ENCODE measurements at places on chromosomes 4 and X.

DNA sequence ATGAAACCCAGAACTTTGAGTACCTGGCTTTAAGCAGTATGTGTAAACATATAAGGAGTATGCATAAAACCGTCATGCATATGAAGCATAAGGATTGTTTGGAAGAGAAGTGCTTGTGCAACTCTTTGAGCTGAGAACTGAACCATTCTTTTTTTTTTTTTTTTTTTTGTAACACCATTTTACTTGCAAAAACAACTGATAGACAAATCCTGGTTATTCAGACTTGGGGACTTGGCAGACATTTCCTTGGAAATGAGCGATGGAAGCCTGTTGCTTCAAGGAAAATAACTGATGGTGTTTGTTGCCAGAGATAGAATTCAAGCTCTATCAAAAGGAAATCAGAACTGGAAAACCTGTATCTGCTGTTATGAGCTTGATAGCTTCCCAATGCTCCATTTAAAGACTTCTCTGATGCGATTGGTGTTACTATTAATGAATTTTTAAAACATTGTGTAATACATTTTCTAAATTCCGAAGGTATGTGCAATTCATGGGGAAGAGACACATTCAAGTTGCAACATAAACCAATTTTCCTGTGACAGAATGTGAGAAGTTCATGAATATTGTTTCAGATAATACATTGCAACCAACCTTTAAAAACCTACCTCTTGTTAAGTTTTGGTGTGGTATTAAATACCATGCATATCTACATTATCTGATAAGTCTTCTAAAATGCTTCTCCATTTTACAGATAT is 47.0 kb upstream of the FAT1 start:
- no peak for DNase-seq

DNA sequence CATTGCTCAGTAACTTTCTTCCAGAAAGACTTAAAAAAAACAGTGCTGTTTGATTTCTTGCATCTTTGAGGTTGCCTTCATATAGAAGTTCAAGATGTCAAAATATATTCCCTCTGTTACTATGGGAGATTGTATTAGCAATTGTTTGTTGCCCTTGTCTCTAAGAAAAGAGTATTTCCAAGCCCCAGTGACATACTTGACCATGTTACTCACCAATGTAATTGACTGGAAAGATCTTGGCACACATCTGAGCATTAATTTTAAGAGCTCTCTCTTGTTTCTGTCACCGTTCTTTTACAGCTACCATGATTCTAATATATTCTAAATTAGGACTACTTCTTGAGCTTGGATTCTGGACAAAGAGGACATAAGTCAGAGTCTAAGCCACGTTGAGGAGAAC is 902.7 kb upstream of the EPHA5 start:
- DNase-seq, result no peak

DNA sequence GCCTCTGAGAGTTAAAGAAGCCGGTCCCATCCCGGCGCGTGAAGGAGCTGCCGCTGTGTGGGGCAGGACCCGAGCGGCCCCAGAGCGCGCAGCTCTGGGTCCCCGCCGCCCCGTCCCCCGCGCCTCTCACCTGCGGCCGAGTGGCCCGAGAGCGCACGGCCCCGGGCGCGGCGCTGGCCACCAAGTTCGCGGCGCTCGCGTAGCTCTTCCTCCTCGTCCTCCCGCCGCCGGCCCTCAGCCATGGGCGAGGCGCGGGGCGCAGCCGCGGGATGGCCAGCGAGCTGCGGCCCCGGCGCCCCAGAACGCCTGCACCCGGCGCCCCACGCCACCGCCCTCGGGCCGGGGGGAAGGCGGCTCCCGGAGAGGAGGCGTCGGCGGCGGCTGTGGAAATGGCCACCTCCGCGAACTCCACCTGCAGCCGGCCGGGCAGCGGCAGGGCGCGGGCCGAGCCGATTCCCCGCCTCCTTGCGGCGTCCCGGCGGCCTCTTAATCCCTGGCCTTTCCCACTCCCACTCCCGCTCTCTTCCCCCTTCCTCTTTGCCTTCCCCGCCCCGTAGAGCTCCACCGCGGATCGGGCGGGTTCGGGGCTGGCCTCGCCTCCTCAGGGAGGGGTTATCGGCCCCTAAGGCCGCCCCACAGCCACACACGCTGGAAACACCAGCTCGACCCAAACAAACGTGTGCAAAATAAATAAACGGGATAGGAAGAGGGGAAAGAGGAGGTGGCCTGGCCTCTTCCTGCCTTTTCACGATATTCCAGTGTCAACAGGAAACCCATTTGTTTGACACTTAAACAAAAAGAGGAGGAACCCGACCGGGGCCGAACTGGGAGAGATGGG is at the start of gene SH3D19:
SH3D19 (minus strand) TSS at position 495 of the 838 bp plus-strand sequence; CDS start at position 242, 253 bp downstream.
- DNase-seq, result no peak

GRCh38 chr4:10664408-10664807 is 20.2 kb downstream of the CLNK start:
- DNase-seq, result no peak

GRCh38 chr4:185016946-185017758 is 1.1 kb upstream of the HELT start:
- DNase-seq, result no peak

DNA sequence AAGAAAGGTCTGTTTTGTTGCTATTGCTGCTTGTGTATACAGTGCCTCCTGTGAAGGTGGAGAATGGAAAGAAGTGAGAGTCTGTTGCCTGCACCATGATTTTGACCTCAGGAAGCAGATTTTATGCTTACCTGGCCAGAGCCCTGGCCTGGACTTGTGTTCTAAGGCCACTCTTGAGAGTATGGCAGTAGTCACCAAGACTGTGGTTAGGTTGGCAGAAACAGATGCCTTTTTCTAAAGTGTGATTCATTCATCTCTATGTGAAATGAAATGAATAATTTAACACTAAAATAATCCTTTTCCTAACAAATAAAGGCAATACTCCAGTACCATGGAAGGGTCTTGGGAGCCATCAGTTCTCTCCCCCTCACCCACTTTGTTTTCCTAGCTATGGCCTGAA is 161.8 kb downstream of the DCLK2 start:
- no peak for DNase-seq

GRCh38 chrX:22310779-22311178 is 38.1 kb downstream of the CBLL2 start:
- no peak for DNase-seq

- no peak for DNase-seq
Measured at GRCh38 chrX:78658845-78659744, at the start of gene RTL3. Gene RTL3 (minus strand): TSS chrX:78659328. CDS start chrX:78658420, 908 bp downstream.

DNA sequence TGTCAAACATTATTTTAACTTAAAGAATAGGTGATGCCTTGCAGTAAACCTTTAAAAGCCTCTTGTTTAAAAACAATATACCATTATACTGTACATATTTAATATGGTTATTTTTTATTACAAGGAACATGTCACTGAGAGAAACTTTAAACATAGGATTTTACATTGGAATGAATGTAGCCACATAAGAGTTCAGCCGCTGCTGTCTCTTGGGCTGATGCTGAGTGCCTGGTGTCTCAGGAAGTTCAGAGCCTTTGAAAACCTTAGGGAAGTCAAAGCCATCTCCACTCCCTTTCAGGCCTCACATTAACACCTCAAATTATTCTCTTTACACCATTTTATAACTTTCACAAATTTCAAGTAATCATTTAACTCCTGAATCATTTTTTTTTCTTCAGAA is 93.5 kb upstream of the DKK2 start:
- DNase-seq, result no peak

DNA sequence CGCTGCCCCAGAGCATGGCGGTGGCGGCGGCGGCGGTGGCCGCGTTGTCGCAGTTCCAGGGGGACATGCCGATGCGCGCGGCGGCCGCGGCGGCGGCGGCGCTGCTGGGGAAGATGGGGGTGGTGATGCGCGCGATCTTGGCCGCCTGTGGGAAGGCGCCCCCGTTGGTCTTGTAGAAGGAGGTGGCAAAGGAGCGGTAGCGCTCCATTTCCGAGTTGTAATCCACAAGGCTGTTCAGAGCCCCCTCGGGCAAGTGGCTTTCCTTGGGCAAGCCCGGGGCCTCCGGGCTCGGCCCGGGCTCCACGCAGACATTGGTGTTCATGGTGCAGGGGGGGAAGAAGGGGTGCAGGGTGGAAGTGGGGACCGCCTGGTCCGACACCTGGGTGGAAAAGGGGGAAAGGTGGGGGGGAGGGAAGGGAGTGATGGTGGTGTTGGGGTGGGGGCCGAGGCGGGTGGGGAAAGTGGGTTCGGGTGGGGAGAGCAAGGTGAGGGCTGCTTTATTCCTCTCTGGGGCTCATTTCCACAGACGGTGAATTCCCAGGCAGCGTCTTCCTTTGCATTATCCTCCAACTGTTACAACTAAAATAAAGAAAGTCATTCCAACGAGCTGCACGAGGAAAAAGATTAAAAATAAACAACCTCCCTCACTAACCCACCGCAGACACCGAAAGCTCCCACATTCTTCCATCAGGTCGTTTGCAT is 3.1 kb downstream of the CXXC4 start:
- DNase-seq, result no peak

GRCh38 chrX:96837808-96838207 is 45.9 kb upstream of the RPA4 start:
- DNase-seq, result no peak

GRCh38 chrX:73831500-73831899 is 268.5 kb downstream of the CHIC1 start:
- no peak for DNase-seq

- DNase-seq, result peak; percentile 43
Measured at GRCh38 chrX:40120838-40121580, 23.3 kb upstream of the BCOR start.

- no peak for DNase-seq
Measured at GRCh38 chrX:101744085-101744484, 84.4 kb upstream of the ARMCX2 start.

GRCh38 chr4:115187136-115187535 is 73.7 kb upstream of the NDST4 start:
- DNase-seq, result no peak

DNA sequence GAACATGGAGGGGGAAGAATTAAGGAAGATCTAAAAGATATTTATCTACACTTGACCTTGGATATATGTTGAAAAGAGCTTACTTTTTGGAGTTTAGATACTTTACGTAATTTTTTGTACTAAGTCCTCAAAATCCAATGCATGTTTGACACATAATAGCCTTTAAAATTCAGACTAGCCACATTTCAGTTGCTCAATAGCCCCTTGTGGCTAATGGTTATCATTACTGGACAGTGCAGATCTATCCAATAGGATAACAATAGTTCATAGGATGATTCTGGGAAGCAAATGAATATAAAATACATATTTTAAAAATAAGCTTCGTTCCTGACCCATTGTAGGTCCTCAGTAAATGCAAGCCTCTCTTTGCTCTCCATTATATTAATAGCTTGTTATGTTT is 13.8 kb downstream of the AP1AR start:
- no peak for DNase-seq

DNA sequence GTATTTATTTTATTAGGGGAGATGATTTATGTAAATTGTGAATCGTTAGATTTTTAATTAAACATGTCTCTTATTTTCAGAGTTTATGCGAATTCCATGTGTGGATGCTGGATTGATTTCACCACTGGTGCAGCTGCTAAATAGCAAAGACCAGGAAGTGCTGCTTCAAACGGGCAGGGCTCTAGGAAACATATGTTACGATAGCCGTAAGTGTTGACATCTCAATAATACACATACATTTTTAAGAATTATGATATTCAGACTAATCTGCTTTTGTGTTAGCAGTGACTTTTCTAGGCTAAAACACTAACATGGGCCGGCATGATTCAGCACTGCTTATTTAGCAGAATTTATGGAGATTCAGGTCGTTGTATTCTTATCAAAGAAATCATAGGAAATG is 91.2 kb downstream of the RAP1GDS1 start:
- peak; percentile 25 for DNase-seq

DNA sequence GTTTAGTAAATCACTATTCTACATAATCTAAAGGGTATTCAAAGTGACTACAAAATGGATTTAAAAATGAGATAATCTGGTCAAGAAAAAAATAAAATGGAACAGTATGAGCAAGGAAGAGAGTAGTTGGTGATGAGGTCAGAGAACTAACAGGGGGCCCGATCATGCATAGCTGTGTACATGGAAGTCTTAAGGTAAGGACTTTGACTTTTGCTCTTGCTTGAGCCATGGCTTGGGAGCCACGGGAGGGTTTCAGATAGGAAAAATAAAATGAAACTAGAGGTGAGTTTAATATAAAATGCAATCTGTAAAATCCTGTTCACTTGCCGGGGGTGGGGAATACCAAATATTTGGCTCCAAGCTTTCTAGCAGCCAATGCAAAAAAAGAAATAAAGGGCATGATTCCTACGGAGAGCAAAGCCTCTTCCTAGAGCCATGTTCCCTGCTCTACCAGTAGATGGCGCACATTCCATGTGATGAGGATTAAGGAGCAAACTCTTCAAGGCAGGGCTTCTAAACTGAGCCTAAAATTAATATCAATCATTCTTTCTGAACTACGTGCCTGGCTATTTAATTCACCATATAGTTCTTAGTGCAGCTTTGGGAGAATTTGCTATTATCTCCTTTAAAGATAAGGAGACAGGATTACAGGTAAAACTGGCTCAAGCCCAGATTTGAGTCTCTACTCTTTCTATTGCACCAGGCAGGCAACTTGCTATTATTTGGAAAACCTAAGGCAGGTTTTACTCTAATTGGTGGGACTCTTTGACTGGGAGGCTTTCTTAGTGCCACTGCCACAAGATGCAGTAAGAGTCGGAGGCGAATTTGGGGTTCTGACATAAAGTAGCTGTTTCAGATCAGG is 6.8 kb upstream of the CLCN5 start:
- peak; percentile 53 for DNase-seq

DNA sequence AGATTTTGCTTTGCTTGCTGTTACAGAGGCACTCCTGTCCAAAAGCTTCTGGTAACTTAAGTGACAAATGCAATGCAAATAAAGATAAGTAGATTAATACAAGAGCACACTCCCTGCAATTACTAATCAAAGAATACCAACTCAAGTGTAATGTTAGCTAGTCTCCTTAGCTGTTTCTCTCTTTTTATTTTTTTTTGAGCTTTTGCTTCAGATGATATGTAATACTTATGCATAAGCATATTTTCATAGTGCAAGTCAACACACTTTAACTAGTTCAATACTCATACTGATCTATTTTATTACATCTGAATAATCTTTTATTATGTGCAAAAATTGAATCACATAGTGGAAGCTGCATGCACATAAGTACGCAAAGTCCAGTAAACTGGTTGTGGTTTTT is 2.7 kb downstream of the SLC7A11 start:
- DNase-seq, result no peak

DNA sequence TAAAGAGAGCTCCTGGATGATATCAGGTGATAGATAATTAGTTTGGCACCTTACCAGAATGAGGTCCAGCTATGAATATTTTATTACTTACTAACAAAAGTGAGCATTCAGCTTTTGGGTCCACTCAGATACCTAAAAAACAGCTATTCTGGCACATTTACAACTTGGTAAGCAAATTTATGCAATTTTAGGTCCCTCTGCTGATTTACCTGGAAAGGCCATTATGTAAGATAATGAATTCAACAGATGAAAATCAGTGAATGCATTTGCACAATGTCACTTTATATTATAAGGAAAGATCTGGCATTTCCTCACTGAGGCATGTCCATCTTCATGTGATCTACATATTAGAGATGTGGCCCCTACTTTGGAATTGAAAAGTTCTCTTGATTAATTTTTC is 517.0 kb downstream of the SPRY1 start:
- DNase-seq, result no peak

- DNase-seq, result no peak
Measured at GRCh38 chr4:154868414-154869194, 87.5 kb downstream of the RBM46 start.

All from inflammatory macrophage (primary cell).